ENCODE measurements at places on chromosomes 5 and 9.
A peak's percentile ranks its signal among the peaks of the same experiment; 100 is the strongest.

DNA sequence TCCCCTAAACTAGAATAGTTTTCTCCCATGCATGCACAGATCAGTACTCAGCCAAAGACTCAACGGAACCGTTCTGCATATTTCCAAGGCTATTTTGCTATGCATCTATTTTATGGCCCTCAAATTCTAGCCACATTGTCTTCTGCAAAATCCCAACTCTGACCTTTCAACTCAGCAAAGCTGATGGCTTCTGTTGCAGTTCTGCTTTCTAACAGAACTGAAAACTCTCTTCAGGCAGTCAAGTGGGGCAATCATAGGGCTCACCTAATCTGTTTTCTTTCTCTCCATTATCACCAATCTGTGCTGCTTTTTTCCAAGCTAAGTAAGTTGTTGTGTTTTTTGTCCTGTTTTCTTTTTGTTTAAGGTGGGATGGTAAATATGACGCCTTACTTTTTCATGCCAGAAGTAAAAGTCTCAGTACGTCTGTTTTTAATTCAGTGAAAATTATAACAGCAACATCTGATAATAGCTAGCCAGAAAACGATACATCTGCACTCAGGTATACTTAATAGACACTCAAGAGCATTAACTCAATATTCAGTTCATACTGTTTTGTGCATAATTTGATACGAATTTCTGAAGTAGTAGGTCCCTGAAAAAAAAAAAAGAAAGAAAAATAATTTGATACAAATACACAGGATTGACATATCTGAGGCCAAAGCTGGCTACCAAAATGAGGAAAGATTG lies 454.3 kb downstream of the TLE1 start:
- no peak for DNase-seq

DNA sequence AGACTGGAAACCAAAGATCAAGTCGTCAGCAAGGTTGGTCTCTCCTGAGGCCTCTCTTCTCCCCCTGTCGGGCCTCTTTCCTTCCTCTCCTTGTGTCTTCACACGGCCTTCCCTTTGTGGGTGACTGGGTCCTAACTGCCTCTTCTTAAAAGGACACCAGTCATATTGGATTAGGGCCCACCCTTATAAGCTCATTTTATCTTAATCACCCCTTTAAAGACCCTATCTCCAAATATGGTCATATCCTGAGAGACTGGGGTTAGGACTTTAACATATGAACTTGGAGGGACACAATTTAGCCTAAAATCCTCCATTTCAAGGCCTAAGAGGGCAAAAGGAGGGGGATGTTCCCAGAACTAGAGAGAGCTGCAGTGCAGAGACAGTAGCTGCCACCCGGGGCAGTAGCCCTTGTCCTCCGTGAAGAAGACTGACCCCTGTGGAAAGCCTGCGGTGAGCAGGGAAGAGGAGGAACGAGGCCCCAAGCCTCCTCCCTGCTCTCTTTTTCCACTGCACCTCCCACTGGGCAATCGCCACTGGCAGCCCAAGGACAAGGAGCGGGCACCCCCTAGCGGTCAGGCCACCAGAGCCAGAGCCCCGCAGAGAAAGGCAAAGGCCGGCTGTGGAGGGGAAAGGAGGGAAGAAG lies 34.9 kb downstream of the CFAP90 start:
- DNase-seq: peak; percentile 93

GRCh38 chr5:75551471-75551870 lies 39.8 kb downstream of the POLK start:
- DNase-seq: no peak

DNA sequence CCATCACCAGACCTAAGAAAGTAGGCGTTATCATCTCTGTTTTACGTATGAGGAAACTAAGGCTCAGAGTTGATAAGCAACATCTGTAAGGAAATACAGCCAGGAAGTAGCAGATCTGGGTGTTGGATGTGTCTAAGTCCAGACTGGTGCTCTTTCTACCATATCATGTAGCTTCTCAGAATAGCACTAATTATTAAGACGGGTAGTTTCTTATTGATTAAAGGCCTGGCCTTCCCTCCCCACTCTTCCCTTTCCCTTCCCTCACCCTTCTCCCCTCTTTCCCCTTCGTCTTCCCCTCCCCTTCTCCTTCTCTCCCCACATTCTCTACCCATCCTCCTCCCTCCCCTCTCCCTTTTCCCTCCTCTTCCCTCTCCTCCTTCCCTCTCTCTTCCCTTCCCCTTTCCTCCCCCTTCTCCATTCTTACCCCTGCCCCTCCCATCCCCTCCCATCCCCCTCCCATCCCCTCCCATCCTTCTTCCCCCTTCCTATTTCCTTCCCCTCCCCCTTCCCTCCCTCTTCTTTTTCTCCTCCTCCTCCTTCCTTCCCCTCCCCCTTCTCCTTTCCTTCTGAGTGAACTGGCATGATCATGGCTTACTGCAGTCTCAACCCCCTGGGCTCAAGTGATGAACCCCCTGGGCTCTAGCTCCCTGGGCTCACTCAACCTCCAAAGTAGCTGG lies 79.4 kb downstream of the SNX24 start:
- no peak for DNase-seq

- DNase-seq: peak; percentile 59
Observed at GRCh38 chr5:120655828-120656435, 191.8 kb downstream of the PRR16 start.

GRCh38 chr5:133232011-133232410 lies 180.2 kb downstream of the HSPA4 start:
- DNase-seq: no peak

GRCh38 chr9:84839541-84839940 lies 170.0 kb downstream of the NTRK2 start:
- DNase-seq: peak; percentile 56

DNA sequence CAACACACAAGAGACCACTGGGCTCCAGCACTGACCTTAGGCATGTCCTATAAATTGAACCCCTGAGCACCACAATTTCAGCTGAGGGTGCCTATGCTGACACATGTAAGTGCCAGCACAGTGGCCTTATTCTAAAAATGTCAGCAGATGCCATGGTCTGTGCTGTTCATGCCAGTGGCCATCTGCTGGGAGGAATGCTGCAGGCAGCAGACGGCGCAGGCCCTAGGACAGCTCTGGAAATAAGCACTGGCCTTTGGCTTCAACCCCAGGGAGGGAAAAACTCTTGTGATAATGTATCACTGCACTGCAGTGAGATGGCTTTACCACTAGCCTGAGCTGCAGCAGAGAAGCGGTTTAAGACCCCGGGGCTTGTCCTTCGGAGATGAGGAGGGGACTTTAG lies 98.5 kb downstream of the SYK start:
- DNase-seq: no peak

DNA sequence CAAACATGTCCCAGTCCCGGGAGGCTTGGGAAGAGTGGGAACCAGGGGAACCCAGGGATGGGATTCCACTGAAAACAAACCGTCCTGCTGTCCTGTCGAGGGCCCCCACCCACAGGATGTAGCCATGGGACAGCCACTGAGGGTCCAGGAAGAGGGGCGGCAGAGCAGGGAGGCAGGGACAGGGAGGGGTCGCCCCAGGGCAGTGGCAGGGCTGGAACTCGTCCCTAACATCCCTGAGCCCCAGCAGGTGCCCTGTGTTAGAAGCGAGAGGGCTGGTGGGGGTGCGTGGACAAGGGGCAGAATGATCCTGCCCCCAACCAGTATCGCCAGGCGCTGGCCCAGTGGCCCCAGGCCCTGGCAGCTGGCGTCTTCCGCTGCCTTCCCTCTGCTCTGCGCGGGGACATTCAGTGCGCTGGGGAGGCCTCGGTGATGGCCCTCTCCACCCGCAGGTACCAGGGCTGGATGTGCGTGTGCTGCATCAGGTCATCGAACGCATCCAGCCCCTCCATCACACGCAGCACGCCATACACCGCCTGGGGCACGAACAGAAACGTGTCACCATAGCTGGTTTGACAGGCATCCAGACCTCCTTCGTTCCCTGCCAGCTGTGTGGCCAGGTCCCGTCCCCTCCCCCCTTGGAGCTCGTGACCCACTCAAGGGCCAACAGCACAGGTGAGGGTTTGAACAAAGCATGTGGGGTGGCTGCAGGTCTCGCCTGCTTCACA lies 6.6 kb downstream of the PTGES2 start:
- DNase-seq: no peak

DNA sequence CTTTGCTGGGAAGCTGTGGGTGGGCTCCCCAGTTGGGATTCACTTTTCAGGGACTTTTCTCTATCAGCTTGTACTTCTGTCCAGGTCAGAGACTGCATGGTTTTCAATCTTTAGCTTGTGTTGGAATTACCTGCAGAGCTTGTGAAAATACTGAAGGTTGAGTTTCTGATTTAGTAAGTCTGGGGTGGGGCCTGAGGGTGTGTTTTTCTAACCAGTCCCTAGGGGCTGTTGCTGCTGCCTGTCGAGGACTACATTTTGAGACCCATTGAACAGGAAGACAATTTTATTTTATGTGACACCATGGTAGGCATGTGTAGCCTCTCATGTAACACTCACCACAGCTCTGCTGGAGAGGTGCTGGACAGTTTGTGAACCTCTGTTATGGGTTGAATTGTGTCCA lies 14.7 kb upstream of the MLANA start:
- no peak for DNase-seq

DNA sequence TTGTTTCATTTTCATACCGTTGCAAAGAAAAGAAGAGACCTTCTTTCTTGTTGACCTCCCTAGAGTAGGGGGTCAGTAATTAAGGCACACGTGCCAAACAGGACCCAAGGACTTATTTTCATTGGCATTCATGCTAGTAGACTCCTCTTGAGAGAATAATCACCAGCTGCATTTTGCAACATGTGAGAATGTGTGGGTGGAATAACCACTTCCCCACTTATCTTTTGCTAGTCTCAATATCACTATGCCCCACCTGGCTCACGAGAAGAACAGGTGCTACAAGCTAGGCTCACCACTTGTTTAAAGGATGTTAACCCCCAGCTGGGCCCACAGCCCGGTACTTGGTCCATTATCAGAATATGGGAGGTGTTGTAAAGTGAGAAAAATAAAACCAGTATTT lies 460.7 kb upstream of the MEF2C start:
- DNase-seq: no peak

DNA sequence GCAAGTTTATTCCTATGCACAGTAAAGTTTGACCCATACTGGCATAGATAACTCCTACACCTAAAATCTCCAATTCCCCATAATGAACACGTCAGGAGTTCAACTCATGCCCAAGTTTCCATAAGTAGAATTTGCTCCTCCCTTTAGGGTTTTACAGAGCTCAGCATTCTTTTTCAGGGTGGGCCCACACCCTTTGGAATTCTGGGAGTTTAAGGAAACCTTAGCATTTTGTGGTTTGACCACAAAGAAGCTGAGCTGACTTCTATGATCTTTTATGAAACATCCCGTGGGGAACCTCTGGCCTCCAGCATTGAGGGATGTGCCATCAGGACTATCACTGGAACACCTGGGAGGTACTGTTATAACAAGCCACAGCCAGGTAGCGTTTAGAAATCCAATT lies 220.6 kb upstream of the MAP3K1 start:
- DNase-seq: no peak

DNA sequence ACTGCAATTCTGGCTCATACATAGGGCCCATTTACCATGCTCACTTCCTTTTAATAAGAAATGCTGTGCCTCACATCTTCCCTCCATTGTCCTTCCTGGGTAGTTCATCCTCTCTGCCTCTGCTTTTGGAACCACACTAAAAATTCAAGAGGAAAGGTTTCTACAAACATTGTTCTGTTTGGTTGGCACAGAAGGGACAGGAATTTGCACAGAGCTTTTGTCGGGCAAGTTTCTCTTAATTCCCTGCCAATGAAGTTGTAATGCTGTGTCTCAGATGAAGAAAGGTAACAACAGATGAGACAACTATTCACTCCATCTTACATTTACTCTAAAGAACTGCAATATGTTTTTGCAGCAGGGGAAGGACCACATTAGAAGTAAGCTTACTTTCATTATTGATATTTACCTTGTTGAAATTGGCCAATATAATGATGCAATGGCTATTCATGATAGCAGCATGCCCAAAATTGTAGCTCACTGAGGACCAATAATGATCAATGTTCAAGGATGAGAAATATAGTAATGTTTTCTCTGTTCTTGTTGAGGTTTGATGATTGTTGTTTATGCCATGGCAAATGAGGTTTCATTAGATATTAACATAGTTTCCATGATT lies 82.5 kb upstream of the HMHB1 start:
- DNase-seq: no peak

DNA sequence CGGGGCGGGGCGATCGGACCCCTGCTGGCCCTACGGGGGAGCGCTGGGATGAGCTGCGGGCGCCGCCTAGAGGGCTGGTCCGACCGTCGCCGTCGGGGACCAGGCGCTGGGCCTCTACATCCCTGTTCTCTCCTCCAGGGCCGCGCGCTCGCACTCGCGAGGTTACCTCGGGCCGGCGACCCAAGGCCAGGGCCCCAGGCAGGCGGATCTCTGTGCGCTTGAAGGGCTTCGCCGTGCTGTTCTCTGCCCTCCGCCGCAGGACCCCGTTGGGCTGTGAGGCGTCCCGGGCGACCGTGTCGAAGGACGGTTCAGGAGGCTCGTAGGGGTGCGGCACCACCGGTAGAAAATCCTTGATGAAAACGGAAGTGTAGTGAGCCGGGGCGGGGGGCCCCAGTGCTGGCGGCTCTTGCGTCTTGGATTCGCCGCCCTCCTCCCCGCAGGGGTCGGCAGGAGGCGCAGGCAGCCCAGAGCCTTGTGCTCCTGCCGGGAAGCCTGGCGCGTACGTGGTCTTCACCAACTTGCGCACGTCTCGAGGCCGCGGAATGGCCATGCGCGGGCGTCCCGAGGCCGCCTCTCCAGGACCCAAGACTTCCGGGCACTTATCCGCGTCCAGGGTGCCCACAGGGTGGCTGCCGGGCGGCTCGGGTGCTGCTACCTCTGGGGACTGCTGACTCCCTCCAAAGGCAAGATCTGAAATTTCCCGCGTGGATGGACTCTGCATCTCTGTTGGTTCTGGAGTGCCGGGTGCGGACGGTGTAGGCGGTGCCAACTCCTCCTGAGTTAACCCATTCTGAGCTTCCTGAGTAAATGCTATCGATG lies 2.0 kb downstream of the PROB1 start:
- DNase-seq: peak; percentile 87

GRCh38 chr5:80703747-80704146 lies 49.0 kb upstream of the DHFR start:
- no peak for DNase-seq

- no peak for DNase-seq
Observed at GRCh38 chr9:72863456-72864094, 89.3 kb downstream of the ALDH1A1 start.

- no peak for DNase-seq
Observed at GRCh38 chr5:172079876-172080275, 73.4 kb upstream of the FBXW11 start.

- DNase-seq: no peak
Observed at GRCh38 chr5:151053796-151054462, 26.9 kb downstream of the TNIP1 start.

DNA sequence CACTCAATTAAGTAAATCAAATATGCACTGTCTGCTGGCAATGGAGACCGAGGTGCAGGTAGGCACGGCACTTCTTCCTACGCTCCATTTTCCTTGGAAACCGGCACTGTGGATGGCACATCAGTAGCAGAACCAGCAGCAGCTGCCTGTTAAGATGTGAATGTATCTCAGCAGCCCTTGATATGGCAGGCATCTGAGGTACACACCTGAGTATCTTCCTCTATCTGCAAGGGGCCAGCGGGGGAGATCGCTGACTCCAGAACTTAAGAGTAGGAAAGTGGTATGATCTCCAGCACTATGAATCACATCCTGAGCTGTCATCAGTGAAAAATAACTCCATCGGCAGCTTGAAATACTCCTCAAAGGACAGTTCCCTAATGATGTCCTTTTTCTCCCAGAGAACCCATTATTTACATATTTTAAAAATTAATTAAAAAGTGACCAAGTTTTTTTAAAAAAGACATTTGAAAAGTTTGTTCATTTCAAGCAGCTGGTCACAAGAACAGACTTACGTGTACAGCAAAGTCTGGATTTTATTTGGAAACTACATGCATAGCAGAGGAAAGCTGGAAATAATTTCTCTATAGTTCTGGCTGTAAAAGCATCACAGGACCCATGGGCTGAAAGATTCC lies 97.1 kb downstream of the ADAMTS12 start:
- no peak for DNase-seq

Data from nephron progenitor cell (in vitro differentiated cells).